ENCODE measurements at places on chromosomes 12 and 14. TPM values are rescaled to one million over a fixed set of nuclear protein-coding genes. Genes with fewer than 3 reads are reported as not detected.
A peak's percentile ranks its signal among the peaks of the same experiment; 100 is the strongest.

Gene LRRIQ1
- not detected for total RNA-seq

Gene RFX4
- not detected for total RNA-seq

Gene KIF26A
- total RNA-seq: 7.7 TPM

Gene RNASE3
- total RNA-seq: not detected

- no peak for DNase-seq
Observed at GRCh38 chr12:67697967-67698366, 49.4 kb downstream of the DYRK2 start.

DNA sequence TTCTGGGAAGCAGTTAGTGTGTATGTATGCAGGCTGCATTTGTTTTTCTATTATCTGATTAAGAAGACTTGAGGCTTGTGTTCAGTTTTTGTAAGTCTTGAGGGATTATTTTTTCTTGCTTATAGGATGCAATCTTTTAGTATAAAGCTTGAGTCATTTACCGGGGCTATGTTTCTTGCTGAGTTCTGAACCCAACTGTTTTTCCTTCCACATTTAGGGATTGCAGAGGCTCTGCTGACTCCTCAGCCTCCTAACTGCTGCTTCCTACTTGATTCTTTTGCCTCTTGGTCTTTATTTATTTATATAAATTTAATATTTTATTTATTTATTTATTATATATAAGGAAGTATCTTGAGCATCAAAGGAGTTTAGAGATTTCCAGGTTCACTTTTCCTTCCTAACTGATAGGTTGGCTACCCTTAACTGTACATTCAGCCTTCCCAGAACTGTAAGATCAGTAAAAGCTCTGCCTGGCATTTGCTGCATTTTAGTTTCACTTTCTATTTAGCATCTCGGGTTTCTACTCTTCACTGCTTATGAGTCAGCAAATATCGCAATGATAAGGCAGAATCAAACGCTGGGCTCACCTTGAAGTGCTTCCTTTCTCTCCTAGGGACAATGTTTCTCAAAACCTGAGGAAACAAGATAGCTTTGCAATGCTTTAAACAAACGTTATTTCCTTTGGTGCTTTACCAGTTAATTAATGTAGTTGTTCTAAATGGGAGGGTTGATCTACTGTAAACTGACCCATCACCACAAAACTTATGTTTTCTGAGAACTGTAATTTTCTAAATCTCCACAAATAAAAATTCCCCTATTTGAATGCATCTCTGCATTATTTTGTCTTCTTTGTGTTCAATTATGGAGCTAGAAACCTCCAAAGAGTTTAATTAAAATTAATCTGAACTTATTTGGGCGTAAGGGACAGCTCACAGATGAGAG lies 1183.7 kb upstream of the TMEM132C start:
- DNase-seq: peak; percentile 24

GRCh38 chr14:74892745-74893144 lies 11.0 kb downstream of the DLST start:
- no peak for DNase-seq

DNA sequence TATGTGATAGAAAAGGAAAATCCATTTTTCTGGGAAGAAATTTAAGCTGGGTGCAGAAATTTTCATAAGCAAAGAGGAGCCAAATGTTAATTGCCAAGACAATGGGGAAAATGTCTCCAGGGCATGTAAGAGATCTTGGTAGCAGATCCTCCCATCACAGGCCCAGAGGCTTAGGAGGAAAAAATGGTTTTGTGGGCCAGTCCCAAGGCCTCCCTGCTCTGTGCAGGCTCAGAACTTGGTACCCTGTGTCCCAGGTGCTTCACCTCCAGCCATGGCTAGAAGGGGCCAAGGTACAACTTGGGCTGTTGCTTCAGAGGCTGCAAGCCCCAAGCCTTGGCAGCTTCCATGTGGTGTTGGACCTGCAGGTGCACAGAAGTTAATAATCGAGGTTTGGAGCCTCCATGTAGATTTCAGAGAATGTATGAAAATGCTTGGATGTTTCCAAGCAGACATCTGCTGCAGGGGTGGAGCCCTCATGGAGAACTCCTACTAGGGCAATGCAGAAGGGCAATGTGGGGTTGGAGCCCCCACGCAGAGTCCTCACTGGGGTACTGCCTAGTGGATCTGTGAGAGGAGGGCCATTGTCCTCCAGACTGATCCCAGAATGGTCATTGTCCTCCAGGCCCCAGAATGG lies 77.7 kb upstream of the ATP2B1 start:
- DNase-seq: no peak

Data from activated CD4-positive, alpha-beta memory T cell treated with anti-CD3 and anti-CD28 coated beads, Interleukin-2, amount 10 ng/mL, durations not matched to agents 7 days and 5 days (primary cell).